ENCODE measurements at places on chromosomes 7 and 10.

- DNase-seq: no peak
These were observed 135.8 kb downstream of the DGKB start for GRCh38 chr7:14766747-14767146.

DNA sequence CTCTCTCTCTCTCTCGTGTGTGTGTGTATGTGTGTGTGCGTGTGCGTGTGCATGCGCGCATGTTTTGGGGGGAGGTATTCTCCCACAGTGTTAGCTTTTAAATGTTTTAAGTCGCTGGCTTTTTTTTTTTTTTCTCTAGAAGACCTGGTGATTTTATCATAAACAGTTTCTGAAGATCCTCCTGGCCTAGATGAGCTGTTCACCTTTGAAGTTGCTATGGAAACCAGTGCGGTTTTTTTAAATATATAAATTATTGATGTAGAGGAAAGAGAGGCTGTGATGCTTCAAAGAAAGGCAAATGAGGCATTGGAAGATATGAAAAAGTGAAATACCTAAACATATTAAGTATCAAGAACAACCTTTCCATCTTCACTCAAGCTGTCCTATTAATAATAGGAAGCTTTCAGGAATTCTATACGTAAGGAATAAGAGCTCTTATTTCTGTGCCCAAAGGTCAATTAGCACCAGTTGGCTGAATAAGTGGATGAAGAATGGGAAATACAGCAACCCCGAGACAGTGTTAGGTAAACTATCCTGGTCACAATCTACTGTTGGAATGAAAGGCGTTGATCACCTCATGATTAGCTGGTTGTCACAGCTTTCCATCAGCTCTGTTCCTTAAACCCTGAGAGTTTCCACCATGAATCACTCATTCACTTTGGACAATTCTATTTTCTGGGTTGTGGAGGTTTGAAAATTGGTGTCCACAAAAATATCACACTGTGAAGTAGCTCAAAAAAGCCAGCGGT, 66.5 kb upstream of the SLC35G1 start:
- DNase-seq: no peak

DNA sequence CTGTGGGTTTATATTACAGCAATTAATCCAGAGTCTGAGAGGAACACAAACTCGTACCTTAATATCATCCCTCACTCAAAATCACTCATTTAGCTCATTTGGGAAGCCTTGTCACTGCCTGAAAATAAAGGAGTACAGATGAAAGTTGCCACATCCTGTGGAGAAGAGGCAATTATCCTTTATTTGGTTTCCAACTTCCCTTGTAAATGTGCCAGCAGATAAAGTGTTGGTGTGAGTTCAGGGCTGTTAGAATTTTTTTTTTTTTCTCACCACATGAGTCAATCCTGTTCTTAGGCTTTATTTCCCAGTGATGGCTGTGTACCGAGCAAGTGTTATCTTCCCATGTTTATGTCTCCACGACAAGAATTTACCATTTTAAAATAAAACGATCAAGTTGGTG, 99.0 kb upstream of the SMIM30 start:
- no peak for DNase-seq

DNA sequence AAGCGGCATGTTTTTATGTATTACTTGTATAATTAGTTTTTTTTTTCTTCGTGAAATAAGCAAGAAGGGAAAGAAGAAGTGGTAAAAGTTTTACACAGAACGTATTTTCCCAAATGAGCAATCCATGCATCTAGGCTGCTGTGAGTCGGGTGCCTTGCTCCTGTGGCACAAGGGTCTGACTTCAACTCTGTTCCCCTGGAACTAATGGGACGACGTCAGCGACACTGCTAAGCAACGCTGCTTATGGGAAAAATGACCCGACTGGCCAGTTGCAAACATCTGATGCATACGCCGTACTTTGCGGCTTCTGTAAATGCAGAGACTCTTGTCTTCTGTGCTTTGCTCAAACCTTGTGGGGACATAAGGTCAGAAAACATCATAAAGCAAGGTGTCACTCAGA, 66.3 kb downstream of the MPP7 start:
- no peak for DNase-seq

DNA sequence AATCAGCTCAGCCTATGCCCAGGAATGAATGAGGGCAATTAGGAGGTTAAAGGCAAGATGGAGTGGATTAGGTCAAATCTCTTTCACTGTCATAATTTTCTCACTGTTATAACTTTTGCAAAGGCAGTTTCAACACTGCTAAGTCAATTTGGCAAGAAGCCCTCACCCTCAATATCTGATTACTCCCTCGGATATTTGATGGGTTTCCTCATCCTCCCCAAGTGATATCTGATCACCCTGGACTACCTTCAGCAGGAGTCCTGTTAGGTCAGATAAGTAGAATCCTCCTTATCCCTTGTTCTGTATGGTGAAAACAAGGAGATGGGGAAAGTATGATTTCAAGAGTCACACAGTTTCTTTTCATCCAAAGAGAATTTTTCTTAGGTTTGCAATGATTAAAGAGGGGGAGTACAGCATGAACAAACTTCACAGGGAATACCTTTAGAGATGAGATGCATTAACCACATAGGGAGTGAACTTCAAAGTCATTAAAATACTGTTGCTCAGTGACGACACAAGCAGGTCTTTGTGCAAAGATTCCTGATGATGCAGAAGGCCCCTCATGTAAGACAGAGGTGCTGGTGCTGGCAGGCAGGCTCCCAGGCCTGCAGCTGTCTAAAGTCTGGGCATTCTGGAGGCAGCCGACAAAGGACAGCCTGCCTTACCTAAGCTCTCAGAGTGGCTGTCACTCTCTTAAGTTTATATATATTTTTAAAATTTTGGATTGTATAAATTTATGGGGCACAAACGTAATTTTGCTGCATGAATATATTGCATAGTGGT, 75.4 kb upstream of the POM121L12 start:
- no peak for DNase-seq

- DNase-seq: no peak
These were observed 42.2 kb downstream of the ADCYAP1R1 start for GRCh38 chr7:31094271-31094670.

- DNase-seq: no peak
These were observed 137.5 kb upstream of the MKLN1 start for GRCh38 chr7:131190146-131190545.

- DNase-seq: no peak
These were observed 57.1 kb upstream of the KCTD7 start for GRCh38 chr7:66571568-66571967.

- no peak for DNase-seq
These were observed 86.0 kb upstream of the ZNF32 start for GRCh38 chr10:43734716-43735115.

DNA sequence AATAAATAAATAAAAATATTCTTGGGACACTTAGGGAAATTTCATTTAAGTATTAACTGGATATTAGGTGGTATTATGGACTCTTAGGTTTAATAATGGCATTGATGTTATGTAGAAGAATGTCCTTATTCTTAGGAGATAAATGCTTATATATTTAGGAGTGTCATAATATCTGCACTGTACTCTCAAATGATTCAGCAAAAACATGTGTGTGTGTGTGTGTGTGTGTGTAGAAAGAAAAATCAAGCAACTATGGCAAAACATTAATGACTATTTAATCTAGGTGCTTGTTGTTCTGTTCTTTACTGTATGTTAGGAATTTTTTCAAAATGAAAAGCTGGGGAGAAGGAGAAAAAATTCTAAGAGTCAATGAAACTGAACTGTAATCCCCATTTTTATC, 3.9 kb downstream of the ASNS start:
- DNase-seq: no peak

- DNase-seq: no peak
These were observed 120.4 kb upstream of the TARP start for GRCh38 chr7:38393874-38394273.

DNA sequence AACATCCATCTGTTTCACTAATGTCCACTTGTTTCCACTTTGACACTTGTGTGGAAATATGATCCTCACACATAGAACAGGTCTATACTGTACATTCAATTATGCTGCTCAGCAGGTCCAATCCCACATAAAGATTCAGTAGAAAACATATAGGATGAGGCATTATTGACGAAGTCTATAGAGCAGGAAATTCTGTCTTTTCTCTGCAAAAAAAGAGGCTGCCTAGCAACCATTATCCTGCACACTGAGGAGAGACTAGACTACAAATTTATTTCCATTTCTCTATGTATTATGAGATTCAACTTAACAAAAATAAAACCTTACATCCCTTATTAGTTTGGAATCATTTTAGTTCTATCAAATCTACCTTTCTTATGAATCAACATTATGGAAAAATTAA, 204.6 kb upstream of the POM121L12 start:
- no peak for DNase-seq

GRCh38 chr7:81031243-81031642, 112.4 kb upstream of the SEMA3C start:
- no peak for DNase-seq

DNA sequence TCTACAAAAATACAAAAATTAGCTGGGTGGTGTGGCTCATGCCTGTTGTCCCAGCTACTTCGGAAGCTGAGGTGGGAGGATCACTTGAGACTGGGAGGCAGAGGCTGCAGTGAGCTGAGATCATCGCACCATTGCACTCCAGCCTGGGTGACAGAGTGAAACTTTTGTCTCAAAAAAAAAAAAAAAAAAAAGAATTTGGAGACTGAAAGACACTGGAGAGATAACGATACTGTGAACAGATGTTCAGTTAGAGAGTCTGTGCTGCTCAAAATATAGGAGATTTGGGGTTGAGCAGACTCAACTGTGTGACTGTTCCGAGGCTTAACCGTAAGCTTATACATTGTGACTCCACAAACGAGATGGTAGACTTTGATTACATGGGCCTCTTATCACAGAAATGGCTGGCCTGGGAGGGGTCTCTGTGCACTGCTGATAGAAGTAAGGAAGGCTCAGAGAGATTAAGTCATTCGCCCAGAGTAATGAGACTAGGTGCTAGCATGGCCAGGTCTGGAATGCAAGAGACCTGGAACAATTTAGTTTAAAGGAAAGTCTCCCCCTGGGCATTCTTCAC, 19.4 kb downstream of the WBP1L start:
- no peak for DNase-seq

GRCh38 chr7:99597762-99598501, at the start of gene TMEM225B:
Gene TMEM225B (plus strand): TSS chr7:99598267. CDS start chr7:99604389, 6,122 bp downstream.
- DNase-seq: no peak

GRCh38 chr7:22860337-22860736, 37.7 kb upstream of the TOMM7 start:
- no peak for DNase-seq

DNA sequence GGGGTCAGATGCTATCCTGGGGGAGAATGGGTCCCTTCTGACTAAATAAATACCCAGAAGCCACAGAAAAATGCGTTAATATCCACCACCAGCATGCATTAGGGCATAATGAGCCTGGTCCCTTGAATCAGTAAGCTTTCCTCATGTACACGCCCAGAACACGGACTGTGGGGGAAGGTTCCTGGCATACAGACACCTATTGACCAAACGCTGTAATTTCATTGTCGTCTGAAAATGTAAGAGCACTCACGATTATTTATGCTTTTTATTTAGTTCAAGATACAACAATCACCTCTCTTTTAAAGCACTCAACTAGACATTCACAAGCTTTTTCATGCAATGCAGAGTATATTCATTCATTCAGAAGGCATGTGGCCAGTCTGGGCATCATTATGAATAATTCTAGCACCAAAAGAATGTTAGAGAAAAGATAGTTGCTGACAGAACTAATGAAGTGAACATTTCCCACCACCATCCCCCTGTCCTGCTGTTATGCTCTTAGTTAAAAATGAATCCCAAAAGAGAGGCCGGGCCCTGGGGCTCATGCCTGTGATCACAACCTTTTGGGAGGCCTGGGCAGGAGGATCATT, 101.0 kb downstream of the SVIL start:
- DNase-seq: no peak

GRCh38 chr10:63241841-63242281, 108.7 kb downstream of the NRBF2 start:
- DNase-seq: no peak

DNA sequence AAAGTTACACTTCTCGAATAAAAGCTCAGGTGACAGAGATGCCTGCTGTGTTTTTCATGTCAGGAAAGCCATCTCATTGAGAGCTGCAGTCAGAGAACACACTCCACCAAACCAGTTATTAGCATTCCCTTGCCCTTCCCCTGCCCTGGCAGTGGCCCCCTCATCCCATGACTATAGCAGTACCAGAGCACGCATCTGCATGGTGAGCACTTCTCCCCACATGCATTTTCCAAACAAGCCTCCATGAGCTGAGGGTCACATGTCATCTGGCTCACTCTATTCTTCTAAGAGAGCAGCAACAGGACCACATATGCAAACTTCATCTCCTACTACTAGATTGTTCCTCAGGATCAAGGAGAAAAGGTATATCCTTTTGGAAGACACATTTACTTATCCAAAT, 42.4 kb upstream of the FGL2 start:
- no peak for DNase-seq

DNA sequence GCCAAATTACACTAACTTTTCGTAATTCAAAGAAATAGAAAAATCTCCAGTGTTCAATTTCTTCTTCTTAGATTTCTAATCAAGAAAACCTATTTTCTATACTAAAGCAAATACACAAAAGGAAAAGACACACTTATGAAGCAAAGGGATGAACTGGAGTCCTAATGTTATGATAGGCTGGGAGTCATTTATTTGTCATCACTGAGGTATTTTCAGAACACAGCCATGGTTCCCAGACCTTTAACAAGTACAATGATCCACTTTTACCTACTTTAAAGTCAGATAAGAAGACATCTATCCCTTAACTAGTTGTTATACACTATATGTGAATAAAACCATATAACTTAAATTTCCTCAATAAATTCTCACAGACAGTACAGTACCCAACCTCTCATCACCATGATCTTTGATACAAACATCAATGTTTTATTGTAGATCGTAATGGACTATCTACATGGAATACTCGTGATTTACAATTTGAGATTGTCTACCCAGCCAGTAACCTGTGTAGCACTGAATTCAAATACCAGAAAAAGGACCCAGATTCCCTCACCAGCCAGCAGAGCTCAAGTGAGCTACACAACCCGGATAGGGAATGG, 12.5 kb downstream of the ASNS start:
- DNase-seq: no peak

GRCh38 chr10:78070726-78071125, 37.1 kb downstream of the RPS24 start:
- DNase-seq: no peak

GRCh38 chr7:92809397-92809759, 27.0 kb downstream of the CDK6 start:
- DNase-seq: no peak
